ENCODE measurements at places on chromosomes 12 and 14.
A peak's percentile ranks its signal among the peaks of the same experiment; 100 is the strongest.

DNA sequence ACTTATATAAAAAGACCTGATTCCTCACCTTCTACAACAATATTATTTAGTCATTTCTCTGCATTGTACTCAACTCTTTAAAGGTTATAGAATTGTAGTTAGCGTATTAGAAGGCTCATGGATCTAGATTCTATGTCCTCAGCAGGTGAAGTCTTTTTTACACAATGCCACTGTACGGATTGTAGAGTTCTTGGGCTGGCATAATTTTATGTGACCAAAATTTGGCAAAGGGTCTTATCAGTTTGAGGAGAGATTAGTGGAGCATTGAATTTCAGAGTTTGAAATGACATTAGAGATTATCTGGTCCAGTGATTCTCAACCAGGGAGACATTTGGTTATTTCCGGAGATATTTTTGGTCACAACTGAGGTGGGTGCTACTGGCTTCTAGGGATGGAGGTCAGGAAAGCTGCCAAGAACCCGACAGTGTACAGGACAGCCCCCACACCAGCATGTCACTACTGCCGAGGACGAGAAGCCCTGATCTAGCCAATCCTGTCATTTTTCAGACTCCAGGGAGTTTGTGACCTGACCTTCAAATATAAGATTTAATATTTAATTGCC lies 63.9 kb downstream of the BICD1 start:
- DNase-seq = no peak

DNA sequence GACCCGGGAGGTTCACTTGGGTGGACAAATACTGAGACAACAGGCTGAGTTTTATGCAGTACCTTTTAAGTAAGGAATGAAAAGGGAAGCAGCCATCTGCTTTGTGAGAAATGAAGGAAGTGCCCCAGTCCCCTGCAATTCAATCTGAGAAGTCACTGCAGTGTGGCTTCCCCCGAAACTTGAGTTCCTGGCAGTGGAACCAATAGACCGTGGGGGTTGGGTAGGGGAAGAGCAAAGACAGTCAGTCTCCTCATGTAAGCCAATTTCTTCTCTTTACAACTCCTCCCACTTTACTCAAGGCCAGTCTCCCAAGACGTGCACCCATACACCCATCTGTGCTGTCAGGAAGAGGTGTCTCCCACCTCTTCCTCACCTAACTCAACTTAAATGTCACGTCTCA lies 206.5 kb downstream of the BCAT1 start:
- no peak for DNase-seq

DNA sequence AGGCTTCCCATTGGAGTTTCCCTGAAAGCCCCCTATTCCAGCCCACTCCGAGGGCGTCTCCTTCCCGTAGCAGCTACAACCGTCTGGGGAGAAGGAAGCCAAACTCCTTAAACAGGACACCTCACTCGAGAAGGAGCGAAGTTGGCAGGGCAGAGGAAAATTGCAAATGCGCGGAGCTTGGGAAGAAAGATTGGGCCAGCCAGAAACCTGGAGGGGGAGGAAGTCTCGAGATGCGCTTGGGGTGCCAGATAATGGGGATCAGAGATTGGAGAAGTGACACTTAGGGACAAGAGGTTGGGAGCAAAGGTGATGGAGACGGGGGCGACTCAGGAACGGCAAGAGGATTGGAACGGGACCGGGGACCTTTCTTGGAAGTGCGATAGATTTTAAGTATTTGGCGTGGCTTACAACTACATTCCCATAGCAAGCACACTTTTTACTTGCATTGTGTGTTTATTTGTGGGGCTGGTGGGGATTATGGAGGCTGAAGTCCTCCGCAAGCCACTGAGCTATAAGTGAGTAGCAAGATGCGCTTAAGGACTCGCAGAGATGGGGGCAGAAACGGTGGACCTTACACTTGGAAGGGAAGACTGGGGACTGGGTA lies 926 bp downstream of the HRK start:
- DNase-seq = no peak

- DNase-seq = peak; percentile 94
These were observed 134.3 kb downstream of the MED13L start for GRCh38 chr12:116142936-116143898.

DNA sequence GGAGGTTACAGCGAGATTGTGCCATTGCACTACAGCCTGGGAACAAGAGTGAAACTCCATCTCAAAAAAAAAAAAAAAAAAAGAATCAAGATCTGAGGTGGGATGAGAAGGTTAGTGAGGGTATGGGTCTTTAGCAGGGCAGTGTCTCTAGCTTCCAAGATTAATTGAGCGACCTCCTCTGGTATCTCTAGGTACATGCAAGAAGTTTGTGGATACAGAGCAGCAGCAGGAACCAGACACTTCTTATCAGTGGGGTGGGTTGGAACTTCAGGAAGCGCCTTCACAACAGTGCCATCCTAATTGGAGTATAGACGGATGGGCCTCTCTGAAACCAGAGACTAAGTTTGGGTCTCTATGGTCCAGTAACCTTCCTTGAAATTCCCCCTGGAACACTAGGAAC lies 51.9 kb upstream of the CISTR start:
- DNase-seq = no peak

DNA sequence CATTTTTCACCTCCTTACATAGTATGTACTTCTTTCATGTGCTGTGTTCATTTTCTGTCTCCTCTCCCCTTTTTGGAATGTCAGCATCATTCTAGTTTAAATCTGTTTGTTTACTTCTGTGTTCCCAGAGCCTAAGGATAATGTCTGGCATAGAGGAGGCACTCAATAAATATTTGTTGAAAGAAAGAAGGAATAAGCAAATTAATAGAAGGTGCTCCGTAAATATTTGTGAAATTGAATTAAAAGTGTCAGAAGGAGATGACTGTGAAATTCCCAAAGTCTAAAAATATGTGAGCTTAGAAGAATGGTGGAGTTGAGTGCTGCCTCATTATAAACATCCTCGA lies 3.3 kb upstream of the CDKN1B start:
- no peak for DNase-seq

DNA sequence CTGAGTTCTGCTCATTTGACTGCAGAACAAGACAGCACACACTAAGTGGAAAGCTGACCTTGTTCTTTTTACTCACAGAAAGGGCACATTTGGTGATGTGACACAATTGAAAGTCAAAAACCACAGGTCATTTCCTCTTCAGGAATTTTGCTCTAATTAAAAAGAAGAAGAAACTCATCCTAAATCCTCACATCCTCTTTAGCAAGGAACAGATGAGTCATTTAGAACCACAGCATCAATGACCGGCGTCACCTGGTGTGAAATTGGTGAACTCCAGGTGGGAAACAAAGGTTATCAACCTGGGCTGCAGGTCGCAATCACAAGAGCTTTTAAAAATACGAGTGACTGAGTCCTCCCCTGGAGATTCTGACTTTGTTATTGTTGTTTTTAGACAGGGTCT lies 2.9 kb upstream of the RNU6-8 start:
- peak; percentile 57 for DNase-seq

- peak; percentile 91 for DNase-seq
These were observed 130.3 kb upstream of the FUT8 start for GRCh38 chr14:65281991-65282895.

DNA sequence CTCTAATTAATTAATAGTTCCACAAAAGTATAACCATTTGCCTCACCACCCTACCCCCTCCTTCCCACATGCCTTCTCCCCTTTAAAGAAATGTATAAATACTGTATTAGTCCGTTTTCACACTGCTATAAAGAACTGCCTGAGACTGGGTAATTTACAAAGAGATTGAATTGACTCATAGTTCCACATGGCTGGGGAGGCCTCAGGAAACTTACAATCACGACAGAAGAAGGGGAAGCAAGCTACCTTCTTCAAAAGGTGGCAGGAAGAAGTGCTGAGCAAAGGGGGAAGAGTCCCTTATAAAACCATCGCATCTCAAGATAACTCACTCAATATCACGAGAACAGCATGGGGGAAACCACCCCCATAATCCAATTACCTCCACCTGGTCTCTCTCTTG lies 8.2 kb upstream of the RESF1 start:
- DNase-seq = no peak

DNA sequence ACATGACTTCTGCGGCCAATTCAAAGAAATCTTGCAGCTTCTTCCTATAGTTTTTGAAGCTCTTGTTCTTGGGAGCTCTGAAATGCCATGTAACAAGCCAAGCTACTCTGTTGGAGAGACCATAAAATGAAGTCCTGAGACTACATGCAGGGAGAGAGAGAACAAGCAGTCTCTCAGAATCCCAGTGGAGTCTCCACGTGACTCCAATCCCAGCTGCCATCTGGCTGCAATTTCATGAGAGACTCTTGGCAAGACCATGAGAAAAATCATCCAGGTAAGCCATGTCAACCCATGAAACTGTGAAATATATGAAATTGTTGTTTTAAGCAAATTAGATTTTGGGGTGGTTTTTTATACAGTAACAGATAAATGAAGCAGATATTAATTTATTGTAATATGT lies 54.4 kb downstream of the KLRG1 start:
- no peak for DNase-seq

DNA sequence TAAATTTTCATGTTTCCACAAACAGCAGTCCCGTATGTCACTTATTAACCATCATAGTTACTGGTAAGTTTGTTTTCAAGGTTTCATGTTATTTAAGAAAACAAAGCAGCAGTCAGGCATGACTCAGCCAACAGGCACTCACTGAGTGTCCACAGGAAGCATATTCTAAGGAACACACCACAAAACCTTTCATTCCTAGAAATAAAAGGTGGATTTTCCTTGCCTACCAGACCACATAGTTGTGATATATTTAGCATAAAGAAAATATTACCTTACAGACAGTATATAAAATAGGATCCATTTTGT lies 143.3 kb upstream of the AVPR1A start:
- DNase-seq = peak; percentile 82

DNA sequence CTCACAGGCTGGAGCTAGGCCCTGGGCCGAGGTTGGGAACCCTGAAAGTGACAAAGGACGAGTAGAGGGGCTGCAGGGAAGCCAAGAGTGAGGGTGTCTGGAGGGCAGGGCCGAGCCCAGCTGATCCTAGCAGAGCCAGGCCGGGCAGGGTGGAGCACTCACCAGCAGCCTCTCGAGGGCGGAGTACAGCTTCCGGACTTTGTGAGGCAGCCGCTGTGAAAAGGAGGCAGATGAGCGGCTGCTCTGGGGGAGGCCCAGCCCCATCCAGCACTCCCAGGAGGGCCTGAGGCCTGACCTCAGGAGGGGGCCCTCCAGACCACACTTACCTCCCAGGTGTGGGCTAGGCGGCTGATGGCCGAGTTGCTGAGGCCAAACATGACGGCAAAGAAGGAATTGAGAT lies 14.7 kb upstream of the ENDOU start:
- DNase-seq = no peak

DNA sequence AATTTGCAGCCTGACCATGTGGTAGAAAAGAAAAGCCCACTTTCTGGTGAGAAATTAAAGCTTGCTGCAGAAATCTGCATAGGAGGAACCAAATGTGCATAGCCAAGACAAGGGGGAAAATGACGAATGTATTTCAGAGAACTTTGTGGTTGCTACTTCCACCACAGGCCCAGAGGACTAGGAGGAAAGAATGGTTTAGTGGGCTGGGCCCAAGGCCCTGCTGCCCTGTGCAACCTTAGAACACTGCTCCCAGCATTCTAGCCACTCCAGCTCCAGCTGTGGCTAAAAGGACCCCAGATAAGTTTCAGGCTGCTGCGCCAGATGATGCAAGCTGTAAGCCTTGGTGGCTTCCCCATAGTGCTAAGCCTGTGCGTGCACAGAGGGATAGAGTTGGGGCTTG lies 764.3 kb downstream of the SLC6A15 start:
- DNase-seq = no peak

DNA sequence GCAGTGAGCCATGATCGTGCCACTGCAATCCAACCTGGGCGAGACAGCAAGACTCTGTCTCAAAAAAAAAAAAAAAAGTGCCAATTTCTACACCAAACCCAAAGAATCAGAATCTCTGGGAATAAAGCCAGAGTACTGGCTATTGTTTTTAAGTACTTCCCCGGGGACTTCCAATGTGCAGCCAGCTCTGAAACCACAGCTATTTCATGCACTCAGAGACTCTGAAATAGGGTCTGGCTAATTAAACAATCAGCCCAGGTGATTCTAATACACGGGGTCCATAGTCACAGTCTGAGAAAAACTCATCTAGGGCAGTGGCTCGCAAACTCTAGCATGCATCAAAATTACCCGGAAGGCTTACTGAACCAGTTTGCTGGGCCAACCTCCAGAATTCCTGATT lies 56.3 kb downstream of the SIX6 start:
- peak; percentile 82 for DNase-seq
